ENCODE measurements at places on chromosomes 6 and 20.

- DNase-seq = no peak
These were observed 334.0 kb downstream of the THBS2 start for GRCh38 chr6:168919470-168920179.

GRCh38 chr6:85594197-85594930 lies 706 bp upstream of the SNX14 start:
- DNase-seq = no peak

- DNase-seq = no peak
These were observed 127.0 kb upstream of the STXBP5 start for GRCh38 chr6:147077251-147077650.

- DNase-seq = no peak
These were observed 915.2 kb downstream of the TFAP2A start for GRCh38 chr6:9499709-9500108.

- no peak for DNase-seq
These were observed at the start of gene HLA-DOB for GRCh38 chr6:32816746-32817204. Gene HLA-DOB (minus strand): TSS chr6:32817002. CDS start chr6:32816951, 51 bp downstream.

DNA sequence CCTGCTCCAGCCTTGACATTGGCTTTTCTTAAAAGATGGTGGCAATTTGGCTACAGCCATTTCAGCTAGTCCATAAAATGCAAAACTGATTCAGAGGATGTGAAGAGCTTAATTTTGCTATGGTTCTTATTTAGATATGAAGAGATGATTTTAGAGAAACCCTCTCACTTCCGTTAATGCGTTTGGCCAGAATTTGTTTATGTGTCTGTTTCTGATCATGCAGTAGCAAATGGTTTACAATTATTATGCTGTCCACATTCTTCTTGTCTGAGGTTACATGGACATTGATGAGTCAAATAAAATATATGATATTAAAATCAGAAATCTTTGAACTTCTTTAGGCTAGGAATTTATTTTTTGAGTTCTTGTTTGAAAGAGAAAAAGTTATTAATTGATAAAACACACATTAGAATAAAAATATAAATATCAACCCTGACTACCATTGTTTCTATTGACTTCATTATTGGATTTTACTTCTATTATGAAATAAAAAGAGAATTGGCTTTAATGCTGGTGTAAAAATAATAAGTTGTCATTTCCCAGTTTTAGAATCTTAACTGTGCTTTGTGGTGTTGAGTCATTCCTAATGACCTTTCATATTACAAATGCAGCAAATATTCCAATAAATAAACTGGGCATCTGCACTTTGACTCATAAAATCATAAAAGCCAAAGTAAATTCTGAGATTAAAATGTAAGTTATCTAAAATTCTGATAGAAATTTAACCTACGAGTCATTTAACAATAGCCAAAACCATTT lies 1286.0 kb upstream of the GJE1 start:
- no peak for DNase-seq

DNA sequence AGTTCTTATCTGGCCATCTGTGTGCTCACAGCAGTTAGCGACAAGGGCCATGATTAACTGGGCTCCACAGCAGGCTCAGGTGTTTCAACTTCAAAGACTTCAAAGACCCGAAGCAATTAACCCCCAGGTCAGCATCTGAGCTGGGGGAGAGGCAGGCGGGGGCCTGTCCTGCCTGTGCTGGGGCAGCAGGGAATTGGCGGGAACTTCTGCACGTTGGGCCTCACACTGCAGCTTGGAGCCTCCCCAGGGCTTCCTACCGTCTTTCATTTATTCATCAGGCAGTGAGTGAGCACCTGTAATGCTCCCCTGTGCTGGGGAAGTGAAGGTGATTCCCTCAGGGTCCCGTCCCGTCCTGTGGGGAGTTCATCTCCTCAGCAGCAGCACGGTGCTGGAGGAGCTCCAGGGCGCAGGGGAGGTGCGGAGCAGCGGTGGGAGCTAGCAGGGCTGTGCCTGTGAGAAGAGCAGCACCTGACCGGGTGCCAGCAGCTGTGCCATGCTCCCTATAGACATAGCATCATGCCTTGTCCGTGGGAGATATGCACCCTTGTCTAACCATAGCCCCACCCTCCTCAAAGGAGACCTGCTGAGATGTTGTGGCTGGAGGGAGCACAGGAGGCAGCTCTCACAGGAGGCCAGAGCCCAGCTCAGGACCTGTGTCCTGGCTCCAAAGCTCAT lies 51.8 kb upstream of the FRMD1 start:
- no peak for DNase-seq

DNA sequence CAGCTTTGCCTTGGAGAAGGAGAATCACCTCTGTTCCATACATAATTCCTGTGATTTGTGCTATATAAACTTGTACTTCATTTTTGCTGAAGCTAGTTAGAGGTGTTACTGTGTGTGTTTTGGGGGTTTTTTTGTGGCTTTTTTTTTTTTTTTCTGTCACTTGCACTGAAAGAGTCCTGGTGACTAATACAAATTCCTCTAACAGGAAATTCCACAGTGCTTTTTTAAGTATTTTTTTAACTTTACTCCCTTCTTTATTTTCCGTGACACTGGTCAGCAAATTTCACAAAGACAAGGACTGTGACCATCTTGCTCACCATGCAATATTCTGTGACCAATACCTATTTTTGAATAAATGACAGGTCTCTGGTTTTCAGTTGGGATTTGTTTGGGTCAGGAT lies 110.5 kb downstream of the ISM1 start:
- DNase-seq = no peak

DNA sequence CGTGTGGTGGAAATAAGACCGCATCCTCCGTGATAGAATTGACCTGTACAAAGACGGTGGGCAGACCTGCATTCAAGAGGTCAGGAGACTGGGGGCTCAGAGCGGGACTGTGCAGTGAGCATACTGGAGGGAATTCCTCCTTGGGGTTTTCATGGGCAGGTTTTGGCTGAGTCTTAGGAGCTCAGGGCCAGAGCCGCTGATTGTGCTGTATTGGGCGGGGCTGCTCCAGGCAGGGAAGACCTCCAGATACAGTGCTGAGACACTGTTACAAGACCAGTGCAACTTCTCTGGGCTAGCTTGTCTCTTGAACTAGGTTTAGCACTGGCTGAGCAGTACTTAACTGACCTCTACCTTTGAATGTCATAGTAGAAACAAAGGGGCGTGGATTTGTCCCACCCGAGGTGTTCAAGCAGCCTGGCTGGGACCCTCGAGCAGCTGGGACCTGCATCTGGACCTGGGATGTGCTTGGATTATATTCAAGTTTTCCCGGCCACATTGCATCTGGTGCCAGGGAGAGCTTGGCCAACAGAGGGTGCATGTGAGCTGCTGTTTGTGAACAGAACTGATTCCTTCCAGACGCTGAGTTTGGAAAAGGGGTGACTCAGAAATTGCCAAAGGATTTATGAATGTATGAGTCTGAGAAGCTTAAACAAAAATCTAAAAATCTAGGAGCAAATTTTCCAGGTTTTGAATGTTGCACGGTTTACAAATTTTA lies 33.4 kb upstream of the SLC22A1 start:
- peak; percentile 33 for DNase-seq

- no peak for DNase-seq
These were observed 224.3 kb downstream of the ERMARD start for GRCh38 chr6:169975701-169976100.

- DNase-seq = no peak
These were observed 17.1 kb upstream of the FAM135A start for GRCh38 chr6:70396163-70396562.

DNA sequence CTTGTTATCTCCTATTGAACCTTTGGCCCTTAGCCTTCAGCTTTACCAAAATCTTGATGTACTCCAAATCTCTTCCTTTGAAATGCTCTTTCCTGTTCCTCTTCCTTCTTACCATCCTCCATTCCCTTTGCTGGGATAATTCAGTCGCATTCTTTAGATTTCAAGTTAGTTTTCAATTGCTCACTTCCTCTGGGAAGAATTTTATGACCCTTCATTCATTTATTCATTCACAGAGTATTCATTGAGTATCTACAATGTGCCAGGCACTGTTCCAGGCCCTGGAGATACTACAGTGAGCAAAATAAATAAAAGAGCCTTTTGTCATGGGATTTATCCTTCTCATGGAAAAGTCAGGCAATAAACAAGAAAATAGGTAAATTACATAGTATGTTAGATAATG lies 548.2 kb upstream of the FLRT3 start:
- DNase-seq = no peak

DNA sequence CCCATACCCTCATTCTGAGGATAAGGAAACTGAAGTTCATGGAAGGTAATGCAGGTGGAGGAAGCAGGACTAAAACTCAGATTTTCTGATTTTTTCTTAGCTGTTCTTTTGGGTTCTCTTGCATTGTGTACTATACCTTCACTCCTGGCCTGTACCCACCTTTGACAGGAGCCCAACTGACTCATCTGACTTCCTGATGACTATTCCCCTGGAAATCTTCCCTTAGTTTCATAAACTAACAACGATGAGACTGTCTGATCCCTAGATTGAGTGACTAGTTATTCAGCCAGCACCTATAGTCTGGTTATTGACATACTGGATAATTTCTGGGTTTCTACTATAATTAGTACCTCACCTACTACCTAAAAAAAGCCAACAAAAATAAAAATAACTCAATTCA lies 10.1 kb downstream of the CRYBG1 start:
- DNase-seq = no peak

- DNase-seq = peak; percentile 26
These were observed 4.5 kb upstream of the EBF4 start for GRCh38 chr20:2688041-2688591.

DNA sequence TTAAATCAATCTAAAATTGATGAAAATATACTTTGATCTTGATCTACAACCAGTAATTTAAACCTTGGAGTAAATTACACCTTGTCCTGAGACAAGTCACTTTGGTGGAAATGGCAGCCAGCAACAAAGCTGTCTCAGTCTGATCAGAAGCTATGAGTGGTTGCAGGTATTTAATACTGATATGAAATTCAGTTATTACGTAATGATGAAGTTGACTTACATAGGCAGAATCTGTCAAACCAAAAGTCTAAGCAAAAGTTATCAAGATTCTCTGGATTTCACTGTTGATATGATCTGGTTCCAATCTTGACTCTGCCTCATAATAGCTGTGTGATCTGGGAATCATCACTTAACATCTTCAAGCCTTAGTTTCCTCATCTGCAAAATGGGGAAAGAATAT lies 27.6 kb upstream of the GSTA5 start:
- DNase-seq = no peak

DNA sequence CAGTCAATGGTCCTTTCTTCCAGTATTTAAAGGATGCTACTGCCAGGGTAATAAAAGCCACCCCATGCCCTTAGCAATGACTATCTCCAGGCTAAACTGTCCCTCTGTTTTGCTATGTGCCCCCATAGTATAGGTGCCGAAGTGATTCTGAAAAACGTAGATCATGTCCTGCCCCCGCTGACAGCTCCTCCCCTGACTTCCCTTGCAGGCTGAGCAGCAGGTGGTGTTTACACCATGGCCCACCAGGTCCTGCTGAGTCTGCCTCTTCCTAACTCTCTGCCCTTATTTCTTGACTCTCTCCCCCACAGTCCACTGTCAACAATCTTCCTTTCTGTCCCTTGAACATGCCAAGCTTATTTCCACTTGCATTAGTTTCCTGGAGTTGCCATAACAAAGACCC lies 352.5 kb upstream of the TSHZ2 start:
- DNase-seq = no peak

DNA sequence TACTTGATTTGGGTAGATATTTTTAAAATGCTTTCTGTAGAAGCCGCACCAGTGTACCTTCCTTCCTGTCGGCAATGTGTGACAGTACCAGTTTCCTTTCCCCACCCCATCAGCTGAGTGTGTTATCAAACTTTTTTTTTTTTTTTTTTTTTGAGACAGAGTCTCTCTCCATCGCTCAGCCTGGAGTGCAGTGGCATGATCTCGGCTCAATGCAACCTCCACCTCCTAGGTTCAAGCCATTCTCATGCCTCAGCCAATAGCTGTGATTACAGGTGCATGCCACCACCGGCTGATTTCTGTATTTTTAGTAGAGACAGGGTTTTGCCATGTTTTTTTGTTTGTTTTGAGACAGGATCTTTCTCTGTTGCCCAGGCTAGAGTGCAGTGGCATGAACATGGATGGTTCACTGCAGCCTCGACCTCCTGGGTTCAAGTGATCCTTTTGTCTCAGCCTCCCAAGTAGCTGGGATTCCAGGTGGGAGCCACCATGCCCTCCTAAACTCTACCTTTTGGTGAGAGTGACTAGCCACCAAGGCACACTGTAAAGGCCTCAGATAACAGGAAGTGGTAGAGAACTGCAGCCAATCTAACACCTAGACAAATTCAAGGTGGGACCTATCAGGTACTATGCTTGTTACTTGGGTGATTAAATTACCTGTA lies 26.5 kb upstream of the ZBTB22 start:
- DNase-seq = no peak

All from NCI-H460 (cell line).